ENCODE measurements at places on chromosomes 11 and 22.

GRCh38 chr22:46360891-46361290, 25.4 kb downstream of the TRMU start:
- DNase-seq: no peak

DNA sequence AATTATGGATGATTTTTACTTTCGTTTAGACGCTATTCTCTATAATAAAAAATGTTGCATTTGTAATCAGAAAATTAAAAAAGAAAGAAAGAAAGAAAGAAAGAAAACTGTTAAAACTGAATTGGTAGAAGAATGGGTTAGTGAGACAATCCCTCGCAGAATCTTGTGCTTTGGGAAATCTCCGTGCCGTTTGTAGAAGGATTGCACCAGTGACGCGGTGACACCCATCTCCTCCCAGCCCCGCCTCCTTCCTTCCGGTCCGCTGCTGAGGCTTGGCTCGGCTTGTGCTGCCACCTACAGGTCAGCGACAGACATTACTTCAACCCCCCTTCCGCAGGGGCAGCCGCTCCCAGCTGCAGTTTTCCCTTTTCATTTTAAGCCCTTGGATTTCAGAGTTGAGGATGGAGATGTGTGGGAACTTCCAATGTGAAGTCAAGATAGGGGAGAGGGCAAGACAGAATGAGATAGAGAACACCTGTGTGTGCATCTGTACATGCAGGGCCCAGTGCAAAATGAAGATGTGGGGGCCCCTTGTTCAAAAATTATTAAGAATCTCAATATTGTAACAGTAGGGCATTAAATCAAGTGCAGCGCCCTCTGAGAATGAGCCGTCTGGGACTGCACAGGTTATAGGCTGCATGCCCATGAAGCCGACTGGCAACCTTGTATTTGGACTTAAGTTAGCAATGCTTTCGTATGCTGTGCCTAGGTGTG, 41.1 kb downstream of the TST start:
- peak; percentile 88 for DNase-seq

- no peak for DNase-seq
Observed at GRCh38 chr11:127609025-127609773, 608.6 kb upstream of the KIRREL3 start.

DNA sequence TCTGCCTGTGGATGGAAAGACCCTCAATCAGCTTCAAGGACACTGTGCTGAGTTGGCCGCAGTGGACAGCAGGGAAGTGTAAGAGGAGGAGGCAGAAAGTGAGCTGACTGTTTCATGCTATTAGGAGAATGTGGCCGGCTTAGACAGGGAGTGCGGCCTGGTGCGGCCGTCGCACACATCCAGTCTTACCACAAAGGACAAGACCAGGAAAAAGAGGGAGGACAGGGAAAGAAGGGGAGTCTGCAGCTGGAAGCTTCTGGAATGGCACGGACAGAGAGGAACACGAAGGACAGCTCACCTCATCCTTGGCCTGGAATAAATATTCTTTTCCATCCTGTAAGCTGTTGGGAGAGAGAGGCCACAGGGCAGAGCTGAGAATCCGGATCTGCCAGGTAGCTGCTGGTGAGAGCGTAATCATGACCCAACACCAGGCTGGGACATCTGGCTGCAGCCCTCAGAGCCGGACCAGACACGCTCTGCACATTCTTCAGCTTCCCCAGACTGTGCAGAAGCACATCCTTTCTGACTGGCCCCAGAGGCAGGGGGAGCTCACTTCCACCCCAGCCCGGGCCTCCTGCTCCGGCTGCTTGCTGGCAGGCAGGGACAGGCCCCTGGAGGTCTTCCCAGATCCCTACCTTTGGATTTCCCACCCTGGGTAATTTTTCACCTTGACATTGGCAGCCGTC, 8.6 kb upstream of the RBM4B start:
- no peak for DNase-seq

- no peak for DNase-seq
Observed at GRCh38 chr11:69894648-69895047, 75.4 kb upstream of the FGF3 start.

- peak; percentile 70 for DNase-seq
Observed at GRCh38 chr11:114166897-114167323, 107.4 kb downstream of the ZBTB16 start.

DNA sequence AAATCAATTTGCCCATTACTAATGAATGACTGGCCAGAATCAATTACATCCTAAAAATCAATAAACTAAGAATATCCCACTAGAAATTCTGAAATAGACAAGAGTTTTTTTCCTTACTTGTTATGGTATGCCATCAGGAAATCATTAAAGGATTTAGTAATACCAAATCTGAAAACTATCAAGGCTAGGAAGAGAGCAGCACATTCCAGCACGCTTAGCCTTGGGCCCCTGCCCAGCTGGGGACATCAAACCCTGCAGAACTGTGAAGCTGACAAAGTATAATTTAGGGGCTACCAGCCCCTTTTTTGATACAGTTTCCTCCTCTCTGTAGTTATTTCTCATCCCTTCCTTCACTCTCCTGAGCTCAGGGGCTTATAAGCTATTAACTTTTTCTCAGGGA, 247.8 kb upstream of the ZC3H12C start:
- no peak for DNase-seq

DNA sequence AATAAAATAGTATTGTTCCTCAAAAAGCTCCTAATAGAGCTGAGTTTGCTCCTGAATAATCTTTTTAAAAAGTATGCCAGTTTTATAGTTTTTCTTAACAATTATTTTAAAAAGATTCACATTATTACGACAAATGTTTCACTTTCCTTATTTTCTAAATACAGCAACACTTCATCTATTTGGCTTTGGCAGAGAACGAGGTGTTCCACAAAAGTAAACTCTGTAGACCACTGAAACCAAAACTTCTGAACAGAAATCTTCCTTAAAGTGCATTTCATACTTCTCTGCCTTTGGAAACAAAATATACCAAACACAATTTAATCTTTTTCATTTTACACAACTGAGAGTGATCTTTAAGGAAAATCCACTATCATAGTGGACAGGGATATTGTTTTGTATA, 133.6 kb upstream of the MTMR2 start:
- DNase-seq: no peak

DNA sequence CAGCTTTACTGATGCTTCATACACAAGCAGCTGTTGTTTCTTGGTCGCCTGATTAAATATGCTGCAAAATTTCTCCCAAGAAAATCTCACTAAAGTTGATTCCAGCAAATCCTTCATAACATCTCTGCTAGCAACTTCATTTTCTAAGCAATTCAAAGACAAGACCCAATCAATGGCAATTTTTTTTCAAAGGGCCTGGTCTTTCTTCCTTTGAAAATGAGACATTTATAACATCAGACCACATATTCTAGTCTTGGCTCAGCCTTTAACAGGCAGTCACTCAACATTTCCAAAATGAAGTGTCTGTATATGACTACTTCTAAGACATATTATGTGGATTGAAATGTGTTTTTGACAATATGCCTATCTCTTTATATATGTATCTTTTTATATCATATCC, 702.6 kb downstream of the KCNA4 start:
- no peak for DNase-seq

GRCh38 chr11:119254239-119254638, 48.1 kb downstream of the CBL start:
- no peak for DNase-seq

DNA sequence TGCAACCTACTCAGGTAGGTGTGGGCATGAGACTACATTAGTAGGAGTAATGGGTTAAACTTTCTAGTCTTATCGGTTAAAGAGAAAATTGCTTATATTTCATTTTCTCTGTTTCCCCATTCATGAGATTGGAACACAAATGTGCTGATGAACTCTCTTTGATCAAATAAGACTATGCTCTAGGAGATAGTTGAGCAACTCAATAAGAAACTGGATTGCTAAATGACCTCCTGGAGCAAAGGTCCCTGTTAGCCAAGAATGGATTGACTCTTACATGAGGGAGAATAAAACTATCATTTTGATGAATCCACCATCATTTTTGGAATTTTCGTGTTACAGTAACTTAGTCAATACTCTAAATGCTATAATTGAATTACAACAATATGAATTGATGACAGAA, 11.1 kb upstream of the NOX4 start:
- DNase-seq: no peak

DNA sequence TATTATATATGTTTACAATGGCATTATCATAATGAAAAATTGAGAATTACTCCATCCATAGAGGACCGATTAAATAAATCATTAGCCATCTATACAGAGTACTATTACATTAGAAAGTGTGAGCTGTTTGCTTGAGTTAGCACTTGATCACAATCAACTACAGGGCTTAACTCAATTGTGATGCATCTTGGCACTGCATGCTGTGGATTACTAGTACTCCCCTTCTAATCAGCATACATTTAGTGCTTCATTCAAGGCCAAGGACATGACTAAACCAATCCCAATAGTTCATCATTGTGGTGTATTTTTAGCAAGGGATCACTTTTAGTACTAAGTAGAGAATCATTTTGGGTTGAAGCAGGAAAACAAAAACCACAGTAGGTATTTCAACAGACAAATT, 23.5 kb upstream of the ARHGAP42 start:
- no peak for DNase-seq

GRCh38 chr11:95676308-95676707, 113.3 kb downstream of the FAM76B start:
- DNase-seq: no peak

DNA sequence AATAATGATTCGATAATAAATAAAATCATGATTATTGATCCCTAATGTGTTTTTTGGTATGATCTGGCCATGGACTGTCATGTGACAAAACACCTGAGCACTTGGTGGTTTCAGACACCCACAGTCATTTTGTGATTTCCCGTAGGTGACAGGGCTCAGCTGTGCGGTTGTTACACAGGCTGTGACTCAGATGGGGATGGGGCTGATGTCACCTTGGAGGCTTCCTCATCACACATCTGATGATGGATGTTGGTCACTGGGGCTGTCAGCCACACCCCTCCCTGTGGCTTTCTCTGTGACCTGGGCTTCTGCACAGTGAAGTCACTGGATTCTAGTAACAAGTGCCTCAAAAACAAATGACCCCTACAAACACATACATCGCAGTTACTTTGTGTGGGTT, 995.1 kb downstream of the BRD1 start:
- no peak for DNase-seq

DNA sequence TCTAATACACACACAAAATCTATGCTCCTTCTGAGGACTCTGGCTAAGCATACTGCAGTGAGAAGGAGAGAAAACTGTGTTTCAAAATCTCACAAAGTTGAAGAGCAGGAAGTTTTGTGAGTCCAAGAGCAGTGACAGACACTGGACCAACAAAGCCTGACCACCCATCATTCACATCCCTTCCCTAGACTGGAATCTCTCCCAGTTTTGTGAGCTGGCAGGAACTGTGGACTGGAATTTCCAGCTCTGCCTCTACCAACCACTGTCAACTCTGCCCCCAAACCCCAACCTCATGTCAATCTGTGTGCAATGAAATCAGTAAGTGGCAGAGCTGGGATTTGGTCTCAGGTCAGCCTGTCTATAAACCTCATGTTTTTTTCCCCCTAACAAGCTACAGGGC, 112.6 kb downstream of the ARL14EP start:
- DNase-seq: no peak

DNA sequence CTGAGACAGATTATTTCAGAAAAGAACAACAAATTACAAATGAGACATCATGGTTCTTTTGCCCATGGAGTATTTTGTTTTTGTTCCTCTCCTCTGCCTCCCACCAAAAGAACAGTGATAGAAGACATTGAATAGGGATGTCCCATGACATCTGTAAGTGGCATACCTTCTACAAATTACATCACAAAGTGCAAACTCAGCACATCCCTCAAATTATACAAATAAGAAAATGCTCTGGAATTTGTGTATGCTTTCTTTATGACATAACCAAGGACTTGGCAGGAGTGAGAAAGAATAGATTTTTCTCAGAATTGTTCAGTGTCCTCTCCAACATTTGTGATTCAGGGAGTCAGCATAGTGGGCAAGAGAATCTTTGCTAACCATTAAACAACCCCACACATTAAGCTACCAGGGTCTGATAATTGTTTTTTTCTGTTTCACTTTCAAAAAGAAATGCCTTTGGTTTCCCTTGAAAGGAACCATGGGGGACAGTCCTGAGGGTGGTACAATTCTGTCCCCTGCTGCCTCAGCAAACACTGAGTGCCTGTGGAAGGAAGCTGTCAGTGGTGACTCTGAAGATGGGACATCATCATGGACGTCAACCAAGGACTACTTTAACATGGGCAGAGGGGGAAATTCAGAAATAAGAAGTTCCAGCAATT, 430.3 kb downstream of the AASDHPPT start:
- DNase-seq: no peak

DNA sequence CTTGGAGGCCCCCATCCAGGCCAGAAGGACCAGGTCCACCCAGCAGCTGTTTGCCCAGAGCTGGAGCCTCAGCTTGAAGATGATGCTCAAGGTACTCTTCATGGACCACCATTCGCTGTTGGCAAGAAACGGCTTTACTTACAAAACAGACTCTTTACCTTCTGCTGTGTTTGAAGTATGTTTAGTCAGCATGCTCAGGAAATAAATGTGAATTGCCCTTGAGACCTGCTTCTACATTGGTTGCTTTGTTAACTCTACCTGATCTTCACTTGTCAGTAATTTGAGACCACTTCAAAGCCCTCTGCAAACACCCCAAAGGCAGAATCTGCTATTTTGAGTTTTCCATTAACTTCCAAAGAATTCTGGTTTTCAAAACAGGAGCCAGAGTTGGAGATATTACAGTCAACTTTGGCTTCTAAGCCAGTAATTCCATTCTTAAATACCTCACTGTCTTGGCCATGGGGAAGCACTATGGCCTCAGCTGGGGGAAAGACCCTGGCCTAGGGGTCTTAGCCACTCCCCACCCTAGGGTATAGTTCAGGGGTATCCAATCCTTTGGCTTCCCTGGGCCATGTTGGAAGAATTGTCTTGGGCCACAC, 2.7 kb downstream of the UQCR10 start:
- DNase-seq: no peak

GRCh38 chr11:112226831-112227401, 688 bp downstream of the PTS start:
- DNase-seq: no peak

GRCh38 chr11:59197991-59198390, 14.7 kb downstream of the MPEG1 start:
- DNase-seq: no peak

DNA sequence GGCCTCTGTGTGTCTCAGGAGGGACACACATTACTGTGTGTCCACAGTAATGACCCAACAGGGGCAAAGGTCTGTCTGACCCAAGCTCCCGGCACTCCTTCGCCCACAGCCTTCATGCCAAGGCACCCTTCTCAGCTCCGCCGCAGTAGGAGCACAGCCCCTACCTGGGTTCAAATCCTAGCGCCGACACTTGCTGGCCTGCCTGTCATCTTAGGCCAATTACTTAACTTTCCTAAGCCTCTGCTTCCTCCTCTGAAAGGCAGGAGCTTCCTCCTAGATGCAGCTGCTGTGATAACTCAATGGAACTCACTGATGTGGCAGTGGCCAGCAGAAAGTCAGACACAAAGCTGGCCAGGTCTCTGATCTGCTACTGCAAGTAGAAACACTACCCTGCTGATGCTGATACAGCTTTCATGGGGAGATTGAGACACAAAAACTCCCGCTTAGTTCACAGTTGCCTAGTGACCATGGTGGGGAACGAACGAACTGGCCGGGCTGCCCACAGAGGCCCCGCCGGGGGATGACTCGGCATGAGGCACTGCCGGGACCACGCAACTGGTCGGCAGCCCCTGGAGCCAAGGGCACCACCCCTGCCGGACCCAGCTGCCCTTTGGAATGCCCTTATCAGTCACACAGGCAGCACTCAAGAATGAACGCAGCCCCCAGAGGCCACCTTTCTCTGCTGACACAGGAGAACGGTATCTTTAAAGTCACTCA, 8.1 kb downstream of the EHD1 start:
- DNase-seq: no peak

Measured in CD4-positive, alpha-beta T cell treated with Interleukin-2 at 100 ng/mL for 4 hours (primary cell).